ENCODE measurements at places on chromosomes 7 and 10.

- no peak for DNase-seq
Observed at GRCh38 chr7:5705318-5705717, 76.1 kb downstream of the RNF216 start.

GRCh38 chr10:102354451-102354850 is 41.1 kb upstream of the NFKB2 start:
- no peak for DNase-seq

GRCh38 chr7:31056775-31057346 is 4.8 kb downstream of the ADCYAP1R1 start:
- no peak for DNase-seq

- no peak for DNase-seq
Observed at GRCh38 chr7:68125168-68125567, 1128.5 kb downstream of the TYW1 start.

DNA sequence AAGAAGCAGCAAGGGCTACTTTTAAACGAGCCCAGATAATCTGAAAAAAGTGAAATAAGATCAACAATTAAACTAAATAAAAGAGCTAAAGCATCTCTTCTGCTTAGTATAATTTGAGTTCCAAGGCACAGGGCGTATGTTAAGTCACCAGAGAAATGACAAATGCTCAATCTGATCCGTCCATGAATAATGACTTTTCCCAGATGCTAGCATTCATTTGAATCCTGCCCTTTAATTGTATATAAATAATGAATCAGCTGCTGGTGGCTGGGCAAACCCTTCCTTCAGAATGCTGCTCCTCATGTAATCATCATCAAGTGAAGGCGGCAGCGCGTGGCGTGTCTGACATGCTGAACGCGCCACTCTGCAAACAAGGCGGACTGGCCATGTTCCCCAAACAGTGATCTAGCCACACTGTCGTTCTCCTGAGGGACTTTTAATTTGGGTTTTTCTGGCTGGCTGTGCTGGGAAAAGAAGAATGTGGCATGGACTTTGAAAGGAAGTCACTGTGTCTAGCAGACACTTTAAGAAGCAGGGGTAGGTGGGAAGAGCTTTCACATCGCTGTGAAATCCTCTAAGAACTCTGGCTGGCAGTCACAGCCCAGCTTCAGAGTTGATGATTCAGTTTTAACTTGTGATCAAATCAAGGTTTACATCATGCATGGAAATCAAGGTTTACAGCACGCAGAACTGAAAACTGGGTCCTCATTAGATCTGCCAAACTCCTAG is 70.7 kb downstream of the BEND7 start:
- DNase-seq = no peak

GRCh38 chr7:112080978-112081377 is 125.2 kb downstream of the DOCK4 start:
- no peak for DNase-seq
